ENCODE measurements at places on chromosomes 4 and X.
A peak's percentile ranks its signal among the peaks of the same experiment; 100 is the strongest.

DNA sequence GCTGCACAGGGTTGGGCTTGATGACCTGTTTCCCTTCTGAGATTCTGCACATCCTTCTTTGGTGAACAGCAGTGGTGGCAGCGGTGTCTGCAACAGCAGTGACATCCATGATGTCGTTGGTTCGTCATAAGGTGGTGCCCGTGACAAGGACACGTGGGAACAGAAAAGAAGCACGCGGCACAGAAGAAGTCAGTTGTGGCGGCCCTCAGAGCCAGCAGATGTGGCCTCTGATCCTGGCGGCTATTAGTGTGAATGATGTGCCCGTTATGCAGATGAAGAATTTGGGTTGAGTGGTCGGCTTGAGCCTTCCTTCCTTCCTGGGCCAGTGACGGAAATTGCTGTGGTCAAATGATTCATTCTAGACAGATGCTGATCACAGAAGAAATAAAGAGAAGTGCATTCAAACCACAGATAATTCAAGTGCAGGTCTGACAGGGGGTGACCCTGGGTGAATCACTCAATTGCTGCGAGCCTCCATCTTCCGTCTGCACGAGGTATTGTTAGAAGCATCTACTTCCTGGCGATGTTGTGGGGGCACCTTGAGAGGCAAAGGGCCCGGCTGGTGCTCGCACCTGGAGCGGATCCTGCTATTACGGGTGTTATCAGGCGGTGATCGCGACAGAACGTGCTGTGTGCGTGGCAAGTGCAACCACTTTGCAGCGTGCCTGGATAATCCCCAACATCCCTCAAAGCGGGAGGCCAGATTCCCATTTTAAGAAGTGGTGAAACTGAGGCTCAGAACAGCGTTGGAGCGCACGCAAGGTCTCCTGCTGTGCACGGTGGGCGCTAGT lies 215.2 kb upstream of the PSAPL1 start:
- peak; percentile 92 for DNase-seq

DNA sequence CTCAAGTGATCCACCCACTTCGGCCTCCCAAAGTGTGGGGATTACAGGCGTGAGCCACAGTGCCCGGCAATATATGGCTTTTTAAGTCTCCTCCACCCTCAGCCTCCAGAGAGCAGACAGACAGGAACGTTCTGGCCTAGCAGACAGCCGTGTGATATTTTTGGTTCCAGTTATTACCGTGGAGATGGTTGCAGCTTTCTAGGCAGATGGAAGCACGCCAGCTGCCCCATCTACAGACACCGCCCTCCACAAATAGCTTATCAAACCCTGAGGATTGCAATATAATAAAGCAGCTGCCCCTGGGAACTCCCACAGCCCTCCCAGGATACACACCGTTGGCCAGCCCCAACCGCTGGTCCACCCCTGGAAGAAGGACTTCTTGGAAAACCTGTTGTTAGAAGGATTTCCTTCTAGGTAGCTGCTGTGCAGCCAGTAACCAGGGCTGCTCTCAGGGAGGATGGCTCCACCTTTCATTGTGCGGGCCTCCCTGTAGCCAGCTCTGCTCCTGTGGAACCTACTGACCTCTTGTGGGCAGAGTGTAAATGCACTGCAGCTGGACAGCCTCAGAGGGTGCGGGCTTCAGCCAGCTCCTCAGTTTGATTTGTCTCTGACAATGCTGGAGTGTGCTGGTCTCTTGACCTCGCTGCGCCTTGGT lies 44.0 kb downstream of the SLC25A5 start:
- peak; percentile 73 for DNase-seq

DNA sequence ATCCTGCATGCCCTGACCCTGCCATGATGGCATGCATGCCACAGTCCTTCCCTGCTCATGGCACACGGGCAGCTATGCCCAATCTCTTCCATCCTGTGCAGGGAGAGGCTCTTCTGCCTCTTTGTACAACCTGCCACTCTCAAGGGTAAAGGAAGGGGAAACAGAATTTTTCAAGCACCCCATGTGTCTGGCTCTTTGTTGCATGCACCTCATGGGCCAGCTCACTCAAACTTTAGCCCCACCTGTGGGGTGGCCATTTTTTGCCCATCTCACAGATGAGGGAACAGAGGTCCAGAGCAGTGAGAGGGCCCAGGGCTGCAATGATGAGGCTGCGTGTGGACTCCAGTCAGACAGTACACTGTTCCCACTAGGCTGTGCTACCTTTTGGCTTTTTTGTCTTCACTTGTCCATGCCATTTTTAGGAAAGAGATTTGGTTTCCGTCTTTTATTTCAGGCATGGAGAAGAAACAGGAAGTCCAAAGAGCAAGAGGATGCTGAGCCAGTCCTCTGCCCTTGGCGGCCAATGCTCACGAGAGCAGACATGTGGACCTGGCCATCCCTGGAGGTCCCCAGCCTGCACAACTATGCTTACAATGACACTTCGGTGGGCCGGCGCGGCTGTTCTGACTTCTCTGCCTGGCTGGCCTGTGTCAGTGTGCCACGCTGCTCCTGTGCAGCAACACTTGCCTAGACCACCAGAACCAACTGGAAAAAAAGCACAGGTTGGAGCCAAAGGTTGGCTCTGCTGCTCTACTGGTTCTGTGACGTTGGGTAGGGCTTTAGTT lies 45.6 kb downstream of the NSG1 start:
- no peak for DNase-seq

- DNase-seq: no peak
These were observed 78.5 kb upstream of the SPANXC start for GRCh38 chrX:141320801-141321200.

- no peak for DNase-seq
These were observed 43.1 kb downstream of the NAT8L start for GRCh38 chr4:2102045-2102883.

DNA sequence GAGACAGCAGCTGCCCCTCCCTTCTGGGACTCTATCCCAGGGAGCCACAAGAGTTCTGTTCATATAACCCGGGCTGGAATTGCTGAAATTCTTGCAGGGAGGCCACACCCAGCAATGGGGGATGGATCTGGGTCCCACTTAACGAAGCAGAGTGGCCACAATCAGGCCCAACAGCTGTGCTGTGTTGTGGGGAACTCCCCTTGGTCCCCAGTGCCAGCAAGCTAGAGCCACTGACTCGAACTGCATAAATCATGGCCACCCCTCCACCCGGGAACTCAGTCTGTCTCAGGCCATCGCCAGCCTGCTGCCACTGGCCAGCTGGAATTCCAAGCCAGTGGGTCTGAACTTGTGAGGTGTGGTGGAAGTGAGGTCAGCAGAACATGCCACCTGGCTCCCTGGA lies 111.1 kb downstream of the KLF8 start:
- no peak for DNase-seq

GRCh38 chr4:8747467-8748235 lies 124.0 kb downstream of the HMX1 start:
- no peak for DNase-seq

DNA sequence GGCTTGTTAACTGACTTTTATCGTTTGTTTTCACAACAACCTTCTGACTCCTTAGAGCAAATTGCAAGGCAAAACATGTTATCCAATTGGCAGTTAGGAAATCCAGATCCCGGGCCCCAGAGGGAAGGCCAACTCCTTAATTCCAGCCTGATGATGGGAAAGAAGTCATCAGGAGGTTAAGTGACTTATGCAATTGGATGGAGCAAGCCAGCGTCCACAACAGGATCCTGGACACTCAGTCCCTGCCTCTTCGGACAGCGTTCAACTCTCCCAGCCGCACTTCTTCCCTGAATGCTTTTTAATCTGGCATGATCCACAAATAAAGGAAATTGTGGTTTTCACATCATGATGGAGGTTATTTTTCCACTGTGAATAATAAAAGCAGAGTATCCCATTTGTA lies 310.1 kb downstream of the RAB28 start:
- DNase-seq: no peak

GRCh38 chrX:140709421-140709846 lies at the start of gene LINC00632:
Gene LINC00632 (plus strand): TSS chrX:140709759.
- DNase-seq: no peak

- DNase-seq: peak; percentile 43
These were observed 40.3 kb downstream of the PDGFC start for GRCh38 chr4:156931267-156931666.

DNA sequence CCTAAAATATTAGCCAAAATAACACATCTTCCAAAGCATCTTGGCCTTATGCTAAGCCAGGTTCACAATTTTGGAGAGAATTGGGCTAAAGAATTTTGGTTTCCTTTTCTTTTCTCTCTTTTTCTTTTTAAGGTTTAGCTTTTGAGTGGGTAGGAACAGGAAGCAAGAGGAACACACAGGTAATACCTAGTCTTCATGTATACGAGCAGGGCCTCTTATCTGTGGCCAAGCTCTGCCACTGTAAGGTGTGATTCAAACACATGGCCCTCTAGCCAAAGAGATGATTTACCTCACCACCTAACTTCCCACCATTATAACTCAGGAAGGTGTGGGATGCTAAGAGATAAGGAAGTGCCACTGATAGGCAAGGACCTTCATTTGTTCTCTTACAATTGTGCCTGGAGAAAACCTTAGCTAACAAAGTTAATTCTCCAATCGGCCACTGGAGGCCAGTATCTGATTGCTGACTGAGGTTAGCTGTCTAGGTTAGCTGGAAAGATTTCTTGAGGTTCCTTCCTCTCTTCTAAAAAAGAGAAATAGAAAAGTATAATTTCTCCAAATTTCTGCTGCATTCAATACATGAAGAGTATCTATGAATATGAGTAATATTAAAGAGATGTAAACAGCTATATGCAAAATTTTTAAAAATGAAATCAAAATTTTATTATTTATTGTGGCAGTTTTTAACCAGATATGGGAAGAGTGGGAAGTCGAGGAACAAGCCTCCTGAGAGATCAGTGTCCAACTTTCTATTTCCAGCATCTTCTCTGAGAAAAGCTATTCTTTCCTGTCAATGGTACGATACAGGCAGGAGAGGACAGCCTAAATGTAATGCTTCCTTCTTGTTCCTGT lies 30.1 kb upstream of the BBS7 start:
- peak; percentile 67 for DNase-seq

DNA sequence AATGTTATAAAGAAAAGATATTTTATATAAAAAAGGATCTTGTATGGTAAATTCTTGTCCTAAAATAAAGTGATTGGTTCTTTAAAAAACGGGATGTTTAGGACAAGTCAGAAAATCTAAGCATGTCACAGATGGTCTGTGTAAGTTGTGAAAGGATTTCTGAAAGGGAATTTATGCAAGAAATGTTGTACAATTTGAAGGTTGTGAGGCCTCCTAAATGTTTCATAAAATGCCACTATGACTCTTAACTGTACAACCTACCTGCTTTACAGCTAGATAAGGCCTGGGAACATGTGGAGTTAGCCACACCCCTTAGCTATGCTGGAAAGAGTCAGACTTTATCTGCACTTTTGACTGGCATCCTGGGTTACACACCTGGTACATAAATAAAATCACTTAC lies 951.5 kb upstream of the POU3F4 start:
- DNase-seq: no peak

- DNase-seq: no peak
These were observed 72.0 kb downstream of the CHST7 start for GRCh38 chrX:46645614-46646013.

DNA sequence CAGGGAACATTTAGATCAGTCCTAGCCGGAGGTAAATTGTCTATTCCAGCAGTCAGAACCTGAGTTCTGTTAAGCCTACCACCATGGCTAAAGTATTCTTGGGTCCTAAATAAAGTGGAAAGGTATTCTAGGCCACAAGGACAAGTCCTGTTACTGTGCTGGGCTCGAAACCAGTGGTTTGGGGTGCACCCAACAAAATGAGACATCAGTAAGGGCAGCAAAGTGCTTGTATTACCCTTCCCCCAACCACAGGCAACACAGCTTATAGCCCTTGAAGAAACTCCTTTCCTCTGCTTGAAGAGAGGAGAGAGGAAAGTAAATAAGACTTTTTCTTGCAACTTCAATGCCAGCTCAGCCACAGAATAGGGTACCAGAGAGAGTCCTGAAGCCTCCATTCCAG lies 1345.6 kb downstream of the PCDH18 start:
- no peak for DNase-seq

- no peak for DNase-seq
These were observed 378.0 kb downstream of the AFF2 start for GRCh38 chrX:148878371-148878770.

GRCh38 chrX:41449615-41450014 lies 2.5 kb downstream of the NYX start:
- DNase-seq: peak; percentile 51

DNA sequence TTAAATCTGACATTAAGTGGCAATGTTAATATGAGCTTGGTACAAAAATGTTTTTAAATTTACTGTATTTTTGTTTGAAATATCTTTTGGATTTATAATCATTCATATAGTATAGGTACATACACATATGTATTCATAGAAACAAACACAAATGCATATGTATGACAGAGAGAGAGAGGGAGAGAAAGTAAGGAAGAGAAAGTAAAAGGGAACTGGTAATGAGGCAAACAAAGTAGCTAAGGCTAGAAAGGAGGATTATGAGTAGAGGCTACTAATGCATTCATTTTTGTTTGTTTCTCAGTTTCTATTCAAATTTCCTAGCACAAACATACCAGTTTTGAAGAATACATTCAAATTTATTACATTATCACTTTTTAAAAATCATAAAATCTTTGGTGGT lies 132.4 kb downstream of the GLRA3 start:
- DNase-seq: no peak

GRCh38 chr4:100630341-100630740 lies 112.5 kb upstream of the EMCN start:
- DNase-seq: no peak

DNA sequence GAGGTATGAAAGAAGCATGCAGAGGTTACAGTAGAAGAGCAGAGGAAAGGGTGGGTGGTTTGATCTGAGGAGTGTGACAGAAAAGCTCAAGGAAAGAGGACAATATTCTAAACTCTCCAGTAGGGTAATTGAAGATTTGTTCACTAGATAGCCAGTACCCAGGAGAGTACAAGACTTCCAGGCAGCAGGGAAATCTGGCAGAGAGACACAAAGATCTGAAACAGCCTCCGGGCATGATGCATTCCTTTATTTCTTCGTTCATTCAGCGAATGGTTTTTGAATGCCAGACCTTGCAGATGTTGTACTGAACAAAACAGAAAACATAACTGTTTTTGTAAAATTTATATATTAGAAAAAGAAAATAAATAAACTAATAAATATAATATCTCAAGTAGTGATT lies 766.6 kb downstream of the FAT4 start:
- DNase-seq: no peak

GRCh38 chr4:164408831-164409230 lies 345.1 kb upstream of the SMIM31 start:
- no peak for DNase-seq

DNA sequence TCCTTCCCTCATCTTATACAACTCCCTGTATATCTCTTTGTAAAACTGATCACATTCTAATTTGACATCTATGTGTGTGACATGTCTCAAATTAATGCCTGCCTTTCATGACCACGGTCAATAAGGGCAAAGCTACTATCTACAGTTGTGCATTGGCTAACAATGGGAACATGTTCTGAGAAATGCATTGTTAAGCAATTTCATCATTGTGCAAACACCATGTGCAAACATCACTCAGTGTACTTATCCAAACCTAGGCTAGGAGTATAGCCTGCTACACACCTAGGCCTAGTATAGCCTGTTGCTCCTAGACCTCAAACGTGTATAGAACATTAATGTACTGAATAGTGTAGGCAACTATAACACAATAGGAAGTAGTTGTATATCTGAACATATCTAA lies 95.0 kb downstream of the BANK1 start:
- no peak for DNase-seq
